Fibroblast of upper back skin (primary cell): ENCODE measurements at places on chromosomes 1 and 21.

- DNase-seq = no peak
These were observed 19.3 kb downstream of the TRMT13 start for GRCh38 chr1:100152271-100152670.

DNA sequence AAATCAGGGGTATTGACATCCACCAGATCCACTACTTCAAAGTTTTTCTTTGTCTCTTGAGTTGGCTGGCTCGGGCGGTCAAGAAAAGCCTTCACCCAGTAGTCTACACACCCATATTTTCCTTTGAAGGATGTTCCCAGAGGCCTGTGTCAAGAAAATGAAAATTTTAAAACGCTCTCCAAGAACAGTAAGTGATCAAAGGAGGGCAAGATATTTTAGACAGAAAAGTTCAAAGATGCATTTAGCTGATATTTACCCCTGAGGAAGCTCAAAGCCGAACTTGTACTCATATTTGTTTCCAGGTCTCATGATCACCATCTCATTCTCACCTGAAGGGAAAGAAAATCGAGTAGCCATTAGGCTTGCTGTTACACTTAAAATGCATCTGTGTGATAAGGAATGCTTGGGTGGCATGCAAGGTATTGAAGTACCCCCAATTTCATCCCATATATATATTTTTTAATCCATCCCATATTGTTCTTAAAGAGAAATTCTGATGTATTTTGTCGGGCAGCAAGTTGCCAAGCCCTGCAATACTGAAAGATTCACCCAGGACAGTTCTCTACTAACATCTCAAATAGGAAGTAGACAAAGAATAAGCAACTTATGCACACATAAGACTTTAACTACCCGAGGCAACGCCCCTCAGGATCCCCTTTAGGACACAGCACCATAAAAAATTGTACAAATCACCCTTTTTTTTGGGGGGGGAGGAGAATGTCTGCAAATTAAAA is 1.1 kb downstream of the TXNIP start:
- DNase-seq = no peak

DNA sequence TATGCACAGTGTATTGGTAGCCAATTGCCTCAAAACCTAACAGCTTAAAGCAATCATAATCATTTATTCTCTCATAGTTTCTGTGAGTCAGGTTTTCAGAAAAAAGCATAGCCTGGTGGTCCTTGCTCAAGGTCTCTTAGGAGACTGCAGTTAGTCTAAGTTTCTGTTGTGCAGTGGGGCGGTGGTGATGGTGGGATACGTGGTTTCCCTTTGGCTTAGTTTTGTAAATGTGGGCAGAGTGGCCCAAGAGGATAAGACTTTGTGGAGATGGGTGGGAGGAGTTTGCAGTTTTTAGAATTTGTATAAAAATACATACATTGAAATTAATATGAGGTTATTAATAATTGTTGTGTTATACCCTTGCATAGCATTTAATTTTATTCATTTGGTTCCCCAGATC is 68.6 kb downstream of the NOS1AP start:
- peak; percentile 11 for DNase-seq

DNA sequence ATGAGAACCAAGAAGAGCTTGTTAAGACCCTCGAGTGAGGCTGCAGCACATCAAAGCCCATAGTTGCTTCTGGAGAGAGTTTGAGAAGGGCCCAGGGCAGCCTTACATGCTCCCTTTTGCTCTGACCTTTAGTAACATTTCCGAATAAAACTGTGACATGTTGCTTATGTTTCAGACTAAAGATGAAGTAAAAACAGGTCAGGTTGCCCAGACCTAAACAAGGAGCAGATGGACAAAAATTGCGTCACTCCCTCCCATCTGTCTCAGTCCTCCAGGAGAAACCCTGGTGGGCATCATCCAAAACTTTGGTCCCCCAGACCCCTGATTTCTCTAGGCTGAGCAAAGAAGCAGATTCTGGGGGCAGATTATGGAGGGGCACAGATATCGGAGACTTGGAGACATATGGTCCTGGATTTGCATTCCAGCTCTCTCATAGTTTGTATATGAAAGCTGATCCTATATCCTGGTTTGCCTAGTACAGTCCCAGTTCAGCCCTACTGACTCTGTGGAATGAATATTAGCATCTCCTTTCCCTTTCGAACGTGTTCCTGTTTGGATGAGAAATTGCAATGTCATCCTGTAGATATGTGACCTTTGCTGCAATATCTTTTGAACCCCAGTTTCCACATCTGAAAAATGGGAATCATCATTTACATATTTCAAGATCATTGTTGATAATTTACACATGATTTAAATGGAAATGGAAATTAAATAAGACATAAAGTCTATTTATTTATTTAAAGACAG is 304.9 kb upstream of the USP24 start:
- peak; percentile 38 for DNase-seq

- DNase-seq = no peak
These were observed at the start of gene PRKCZ for GRCh38 chr1:2049718-2050431. Gene PRKCZ (plus strand): TSS chr1:2050411. CDS start chr1:2050631, 220 bp downstream.

DNA sequence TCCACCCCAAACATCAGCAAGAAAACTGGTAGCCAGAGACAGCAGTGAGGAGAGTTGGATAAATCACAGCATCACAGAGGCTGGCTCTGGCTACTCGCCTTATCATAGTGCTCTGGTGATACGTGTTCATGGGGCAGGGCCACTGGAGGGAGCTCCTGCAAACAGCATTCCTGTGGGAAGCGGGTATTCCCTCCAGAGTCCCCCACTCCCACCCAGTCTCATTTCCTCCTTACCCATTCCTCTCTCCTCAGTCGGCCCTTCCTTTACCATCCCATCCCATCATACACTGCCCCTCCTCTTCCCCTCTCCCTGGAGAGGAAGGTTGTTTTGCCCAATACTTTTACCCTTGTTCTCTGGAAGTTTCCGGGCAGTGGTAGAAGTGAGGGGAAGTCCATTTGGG is 7.1 kb downstream of the NHLH2 start:
- no peak for DNase-seq

DNA sequence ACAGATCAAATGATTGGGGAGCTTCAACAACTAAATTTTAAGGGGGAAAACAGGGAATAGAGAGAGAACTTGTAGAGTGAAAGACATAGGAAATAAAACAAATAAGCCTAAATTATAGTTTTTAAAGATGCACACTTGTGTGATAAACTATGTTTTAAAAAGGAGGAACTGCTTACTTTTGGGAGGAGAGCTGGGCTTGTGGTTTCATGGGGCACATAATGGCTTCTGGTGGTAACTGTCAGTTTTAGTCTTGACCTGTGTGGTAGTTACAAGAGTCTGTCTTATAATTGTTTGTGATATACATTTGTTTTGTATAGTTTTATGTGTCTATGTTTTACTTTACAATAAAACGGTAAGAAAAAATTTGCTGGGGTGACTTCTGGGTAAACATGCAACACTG is 165.3 kb downstream of the COL24A1 start:
- DNase-seq = no peak

DNA sequence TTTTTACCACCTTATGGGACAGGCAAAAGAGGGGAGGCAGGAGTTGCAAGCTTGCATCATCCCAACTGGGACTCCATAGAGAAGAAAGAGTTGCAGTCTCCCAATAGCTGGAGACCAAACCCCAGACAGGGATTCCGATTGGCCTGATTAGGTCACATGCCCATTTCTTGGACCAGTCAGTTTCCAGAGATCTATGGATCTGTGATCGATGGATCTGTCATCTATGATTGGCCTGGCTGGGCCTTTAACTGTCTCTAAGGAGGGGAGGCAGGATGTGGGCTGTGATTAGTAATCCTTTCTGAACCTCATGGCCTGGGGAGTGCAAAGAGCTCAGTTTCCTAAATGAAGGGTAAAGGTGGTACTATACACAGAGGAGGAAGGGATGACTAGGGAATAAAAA is 252.1 kb downstream of the MATN1 start:
- DNase-seq = no peak

DNA sequence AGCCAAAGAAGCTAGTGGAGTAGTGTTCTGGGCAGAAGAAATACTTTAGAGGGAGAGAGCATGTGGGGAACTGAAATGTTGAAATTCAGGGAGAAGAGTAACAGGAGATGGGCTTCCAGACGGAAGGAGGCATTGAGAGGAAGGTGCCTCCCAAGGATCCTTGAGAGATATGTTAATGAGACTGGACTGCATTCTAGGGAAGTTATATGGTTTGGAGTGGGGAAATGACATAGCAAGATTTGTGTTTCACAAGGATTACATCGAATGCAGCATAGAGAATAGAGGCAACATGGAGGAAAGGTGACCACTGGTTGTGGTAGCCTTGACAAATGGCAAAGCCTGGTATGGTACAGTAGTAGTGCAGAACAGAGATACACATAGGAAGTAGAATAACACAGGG is 160.5 kb upstream of the HMCN1 start:
- DNase-seq = no peak

DNA sequence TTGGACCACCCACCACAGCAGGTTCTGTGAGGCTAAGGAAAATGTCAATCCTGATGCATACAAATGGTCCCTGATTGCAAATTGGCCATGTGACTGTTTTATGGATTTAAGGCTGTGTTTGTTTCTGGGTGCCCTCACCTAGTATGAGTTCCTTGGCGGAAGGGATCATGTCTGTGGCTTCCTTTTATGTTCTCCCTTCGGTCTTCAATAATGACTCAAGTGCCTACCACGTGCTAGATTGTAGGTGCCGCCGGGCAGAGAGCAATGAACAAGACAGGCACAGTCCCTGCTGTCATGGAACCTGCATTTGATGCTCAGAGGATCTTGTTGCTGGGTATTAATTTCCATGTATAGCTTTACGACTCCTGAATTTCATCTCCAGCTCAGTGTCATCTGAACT is 9.8 kb upstream of the VWA5B1 start:
- DNase-seq = no peak

GRCh38 chr21:42401820-42402251 is 1.9 kb upstream of the UBASH3A start:
- DNase-seq = no peak

DNA sequence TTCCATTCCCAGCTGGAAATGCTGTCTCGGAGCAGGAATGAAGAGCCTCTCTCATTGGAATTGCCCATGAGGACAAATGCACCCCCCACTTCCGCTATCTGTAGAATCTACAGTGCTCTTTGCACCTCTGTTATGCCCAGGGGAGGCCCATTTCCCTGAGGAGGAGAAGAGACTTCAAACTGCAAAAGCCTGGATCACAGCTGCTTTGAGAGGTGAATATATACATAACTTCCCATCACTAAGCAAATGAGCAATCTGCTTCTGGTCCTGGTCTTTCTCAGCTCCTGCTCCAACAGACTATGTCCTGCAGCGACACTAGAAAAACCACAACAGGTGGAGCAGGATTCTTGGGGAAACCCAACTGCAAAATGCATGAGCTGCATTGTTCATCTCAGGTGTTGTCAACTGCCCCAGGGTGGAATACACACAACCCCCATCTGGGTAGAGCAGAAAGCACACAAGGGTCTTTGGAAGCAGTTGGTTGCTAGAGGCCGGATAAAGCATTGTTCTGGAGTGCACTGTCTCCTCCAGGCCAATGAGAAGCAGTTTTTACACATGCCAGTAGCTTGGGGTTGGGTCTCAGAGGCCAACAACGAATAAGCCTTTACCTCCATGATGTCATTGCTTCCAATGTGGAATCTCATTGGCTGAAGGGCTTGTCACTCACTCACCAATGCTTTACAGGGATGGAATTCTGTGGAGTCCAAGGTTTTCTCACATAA is 67.7 kb upstream of the RAB4A start:
- DNase-seq = peak; percentile 69

DNA sequence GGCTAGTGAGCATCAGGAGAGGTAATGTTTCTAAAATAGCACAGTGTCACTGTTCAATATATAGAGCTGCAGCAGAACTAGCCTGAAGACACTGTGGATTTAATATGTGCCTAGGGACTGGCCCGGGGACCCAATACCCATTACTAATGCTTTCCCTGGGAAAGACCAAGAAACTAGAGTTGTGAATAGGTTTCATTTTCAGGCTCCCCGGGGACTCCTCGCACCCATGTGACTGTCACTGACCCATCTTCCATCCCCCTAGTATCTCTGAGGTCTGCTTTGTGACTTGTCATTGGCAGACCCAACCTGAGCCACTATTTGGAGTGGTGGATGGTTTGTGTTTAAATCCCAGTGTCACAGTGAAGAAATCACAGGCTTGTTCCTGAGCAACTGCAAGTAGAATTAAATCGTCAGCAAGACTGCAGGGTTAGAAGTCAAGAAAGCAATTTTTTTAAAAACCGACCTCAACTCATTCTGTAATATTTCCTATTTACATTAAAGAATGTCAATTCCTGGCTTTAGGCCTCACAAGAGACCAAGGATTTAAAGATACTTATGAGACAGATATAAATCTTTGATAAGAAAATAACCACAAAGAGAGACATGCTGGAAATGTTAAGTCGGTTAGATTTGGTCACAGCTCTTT is 130.0 kb upstream of the TNR start:
- no peak for DNase-seq

DNA sequence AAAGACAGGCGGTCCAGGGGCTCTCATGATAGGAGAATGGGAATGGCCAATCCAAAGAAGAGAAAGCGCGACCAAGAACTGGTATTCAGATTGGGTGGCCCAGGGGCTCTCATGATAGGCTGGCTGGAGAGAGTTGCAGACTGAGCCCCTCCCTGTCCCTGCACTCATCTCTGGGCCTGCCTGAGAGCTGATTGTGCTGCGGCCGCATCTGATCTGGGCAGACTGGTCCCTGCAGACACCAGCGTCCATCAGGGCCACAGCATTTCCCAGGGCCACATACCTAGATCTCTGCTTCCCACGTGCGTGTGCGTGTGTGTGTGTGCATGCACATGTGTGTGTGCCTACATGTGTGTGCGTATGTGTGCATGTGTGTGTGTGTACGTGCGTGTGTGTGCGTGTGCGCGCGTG is 30.4 kb upstream of the MAN1C1 start:
- DNase-seq = no peak

DNA sequence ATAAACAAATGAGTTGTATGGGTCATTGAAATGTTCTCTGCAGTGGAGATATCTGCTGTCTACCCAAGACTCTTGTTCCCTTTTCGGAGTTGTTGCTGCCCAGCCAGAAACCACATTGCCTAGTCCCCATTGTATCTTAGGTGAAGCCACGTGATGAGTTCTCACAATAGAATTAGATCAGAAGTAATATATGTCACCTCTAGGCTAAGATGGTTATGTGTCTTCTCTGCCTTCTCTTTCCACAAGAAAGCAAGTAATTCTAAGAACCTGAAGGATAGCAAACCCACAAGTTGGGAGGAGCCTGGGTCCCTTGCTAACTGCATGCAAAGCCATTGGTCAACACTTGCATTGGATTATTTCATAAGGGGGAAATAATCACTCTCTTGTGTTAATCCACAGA is 76.6 kb downstream of the ADCY10 start:
- DNase-seq = no peak

GRCh38 chr21:34022627-34023335 is 50.6 kb upstream of the MRPS6 start:
- no peak for DNase-seq

DNA sequence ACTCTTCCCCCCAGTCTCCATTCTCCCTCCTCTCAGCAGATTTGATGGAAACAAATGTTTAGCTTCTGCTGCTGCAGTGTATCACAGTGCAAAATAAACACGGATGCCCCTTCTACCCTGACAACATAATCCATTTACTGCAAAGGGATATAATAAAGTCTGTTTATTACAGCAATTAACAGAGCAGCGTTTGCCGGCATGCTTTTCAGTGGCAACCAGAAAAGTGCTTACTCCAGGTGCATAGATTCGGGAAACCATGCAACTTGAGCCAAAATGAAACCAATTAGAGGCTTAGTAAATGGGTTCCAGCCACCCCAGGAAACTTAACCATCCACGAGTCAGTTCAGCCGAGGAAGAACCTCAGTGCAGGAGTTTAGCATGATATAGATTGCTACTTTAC is 12.9 kb upstream of the LEMD1 start:
- no peak for DNase-seq

GRCh38 chr1:4309676-4310320 is 344.6 kb upstream of the AJAP1 start:
- DNase-seq = no peak
